ENCODE measurements at places on chromosomes 6 and 20. TPM values are rescaled to one million over a fixed set of nuclear protein-coding genes. Genes with fewer than 3 reads are reported as not detected.

The BANF2 gene
- not detected for total RNA-seq

The GHRH gene
- not detected for total RNA-seq

The KCNS1 gene
- 2.3 TPM for total RNA-seq

The WFDC10B gene
- total RNA-seq: not detected

The PTCRA gene
- not detected for total RNA-seq

The PRSS35 gene
- 3.9 TPM for total RNA-seq

The PNPLA1 gene
- total RNA-seq: not detected

The DDO gene
- total RNA-seq: not detected

The UBD gene
- 13.2 TPM for total RNA-seq

The PHACTR1 gene
- total RNA-seq: 10.0 TPM

The C20orf202 gene
- total RNA-seq: not detected

The SULF2 gene
- 115 TPM for total RNA-seq

The RAET1L gene
- not detected for total RNA-seq

The TNFRSF6B gene
- total RNA-seq: 2.8 TPM

The SLC44A4 gene
- total RNA-seq: 0.29 TPM

The TCFL5 gene
- total RNA-seq: 11.0 TPM

The FOXC1 gene
- total RNA-seq: 2.9 TPM

The PTPRK gene
- 139 TPM for total RNA-seq

The SIRPG gene
- total RNA-seq: not detected

The JAG1 gene
- 278 TPM for total RNA-seq

The TMEM244 gene
- not detected for total RNA-seq

The HLA-DQA1 gene
- total RNA-seq: not detected

The MLIP gene
- 0.55 TPM for total RNA-seq

The SNTA1 gene
- 7.1 TPM for total RNA-seq

The TCEA2 gene
- total RNA-seq: 52.4 TPM

The GRM1 gene
- total RNA-seq: 0.07 TPM

The RCAN2 gene
- 9.9 TPM for total RNA-seq

The ATP6V1G2 gene
- total RNA-seq: 3.4 TPM

The SLC22A16 gene
- total RNA-seq: not detected

The ID4 gene
- total RNA-seq: 12.0 TPM

The EYS gene
- total RNA-seq: 0.07 TPM

The GNAS-AS1 gene
- total RNA-seq: 2.8 TPM

The SLC17A2 gene
- not detected for total RNA-seq

The EPB41L2 gene
- 120 TPM for total RNA-seq

The ENPP5 gene
- 1.4 TPM for total RNA-seq

The MAP3K7 gene
- total RNA-seq: 33.8 TPM

The PXDC1 gene
- total RNA-seq: 58.2 TPM

The ADGRF4 gene
- 1.4 TPM for total RNA-seq

The RNF144B gene
- 7.2 TPM for total RNA-seq

The NQO2 gene
- 9.4 TPM for total RNA-seq

The CAP2 gene
- 49.1 TPM for total RNA-seq

The CYP39A1 gene
- 0.84 TPM for total RNA-seq
